Right ventricle myocardium inferior (tissue), 1 donor: ENCODE measurements at places on chromosomes 1 and 21.

GRCh38 chr1:7389201-7389905, 381.7 kb upstream of the VAMP3 start:
- DNase-seq = no peak

GRCh38 chr1:2557482-2558400, 1.6 kb downstream of the TNFRSF14 start:
- DNase-seq = no peak

- DNase-seq = no peak
These were observed 60.4 kb upstream of the LYPLAL1 start for GRCh38 chr1:219113261-219113660.

DNA sequence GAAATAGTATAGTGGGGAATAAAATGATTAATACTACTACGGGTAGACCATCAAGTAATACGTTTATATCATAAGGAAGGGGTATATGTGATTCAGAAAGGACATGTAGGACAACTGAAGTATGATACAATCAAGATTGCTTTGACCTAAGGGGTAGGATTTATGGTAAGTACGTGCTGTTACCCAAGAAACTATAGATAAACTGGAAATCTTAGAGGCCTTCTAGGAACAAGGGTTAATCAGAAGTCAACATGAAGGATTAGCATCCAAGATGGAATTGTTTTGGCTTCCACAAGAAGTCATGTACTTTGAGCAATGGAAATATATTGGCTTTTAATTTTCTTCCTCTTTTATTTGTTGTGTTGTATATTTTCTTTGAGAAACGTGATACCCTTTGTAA, 13.2 kb upstream of the ZMYM4 start:
- DNase-seq = no peak

GRCh38 chr1:26771285-26771642, 16.5 kb upstream of the PIGV start:
- no peak for DNase-seq
